ENCODE measurements at places on chromosomes 6 and 20.
A peak's percentile ranks its signal among the peaks of the same experiment; 100 is the strongest.

- peak; percentile 49 for DNase-seq
These were observed 14.9 kb upstream of the PPARD start for GRCh38 chr6:35327349-35328027.

DNA sequence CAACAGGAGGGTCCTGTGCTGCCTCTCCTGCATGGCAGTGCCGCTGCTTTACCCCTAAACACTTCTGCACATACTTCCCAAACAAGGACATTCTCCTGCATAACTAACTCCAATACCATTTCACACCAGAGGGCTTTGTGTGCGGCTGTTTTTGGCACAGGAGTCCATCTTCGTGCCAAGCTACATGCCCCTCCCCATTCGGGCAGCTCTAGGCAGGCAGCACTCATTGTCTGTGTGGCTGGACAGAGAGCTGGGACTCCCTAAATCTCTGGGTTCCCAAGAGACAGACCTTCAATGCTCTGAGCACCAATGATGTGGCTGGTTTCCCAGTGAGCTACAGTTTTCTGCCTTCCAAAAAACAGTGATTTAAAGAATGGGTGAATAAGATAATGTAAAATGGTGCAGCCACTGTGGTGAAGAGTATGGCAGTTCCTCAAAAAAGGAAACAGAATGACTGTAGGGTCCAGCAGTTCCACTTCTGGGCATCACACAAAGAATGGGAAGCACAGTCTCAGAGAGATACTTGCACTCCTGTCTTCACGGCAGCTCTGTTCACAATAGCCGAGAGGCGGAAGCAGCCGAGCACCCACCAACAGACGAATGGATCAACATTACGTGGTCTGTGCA lies 80.3 kb upstream of the DUSP22 start:
- no peak for DNase-seq

DNA sequence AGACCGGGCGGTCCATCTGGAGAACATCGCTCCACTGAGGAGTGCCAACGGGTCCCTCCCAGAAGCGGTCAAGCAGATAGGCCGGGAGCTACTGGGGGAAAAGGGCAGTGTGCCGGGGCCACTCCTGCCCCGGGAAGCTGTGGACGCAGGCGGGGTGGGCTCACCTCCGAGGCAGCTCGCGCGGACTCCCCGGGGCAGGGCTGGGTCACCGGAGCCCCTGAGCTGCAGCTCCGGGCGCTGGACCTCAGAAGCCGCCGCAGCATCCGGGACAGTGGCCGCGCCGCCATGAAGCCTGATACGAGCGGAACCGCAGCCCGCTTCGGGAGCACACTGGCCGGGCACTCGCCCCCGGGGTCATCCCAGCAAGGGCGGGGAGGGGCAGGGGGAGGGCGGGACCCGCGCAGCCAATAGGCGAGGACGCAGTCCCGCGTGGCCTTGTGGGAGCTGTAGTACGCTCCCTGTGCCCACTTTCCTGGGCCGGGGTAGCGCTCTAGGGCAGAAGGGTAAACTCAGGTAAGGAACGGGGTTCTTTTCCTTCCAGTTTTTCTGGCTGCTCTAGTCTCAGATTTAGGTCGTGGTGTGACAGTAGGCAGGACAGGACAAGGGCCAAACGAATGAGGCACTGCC lies at the start of gene MOCS1:
MOCS1 (minus strand) TSS at position 332 of the 627 bp plus-strand sequence; CDS start at position 287, 45 bp downstream.
- DNase-seq, result no peak

GRCh38 chr20:62266340-62266739 lies 28.0 kb downstream of the OSBPL2 start:
- peak; percentile 36 for DNase-seq

- peak; percentile 3 for DNase-seq
These were observed 563.1 kb downstream of the TFAP2A start for GRCh38 chr6:9851541-9852380.

DNA sequence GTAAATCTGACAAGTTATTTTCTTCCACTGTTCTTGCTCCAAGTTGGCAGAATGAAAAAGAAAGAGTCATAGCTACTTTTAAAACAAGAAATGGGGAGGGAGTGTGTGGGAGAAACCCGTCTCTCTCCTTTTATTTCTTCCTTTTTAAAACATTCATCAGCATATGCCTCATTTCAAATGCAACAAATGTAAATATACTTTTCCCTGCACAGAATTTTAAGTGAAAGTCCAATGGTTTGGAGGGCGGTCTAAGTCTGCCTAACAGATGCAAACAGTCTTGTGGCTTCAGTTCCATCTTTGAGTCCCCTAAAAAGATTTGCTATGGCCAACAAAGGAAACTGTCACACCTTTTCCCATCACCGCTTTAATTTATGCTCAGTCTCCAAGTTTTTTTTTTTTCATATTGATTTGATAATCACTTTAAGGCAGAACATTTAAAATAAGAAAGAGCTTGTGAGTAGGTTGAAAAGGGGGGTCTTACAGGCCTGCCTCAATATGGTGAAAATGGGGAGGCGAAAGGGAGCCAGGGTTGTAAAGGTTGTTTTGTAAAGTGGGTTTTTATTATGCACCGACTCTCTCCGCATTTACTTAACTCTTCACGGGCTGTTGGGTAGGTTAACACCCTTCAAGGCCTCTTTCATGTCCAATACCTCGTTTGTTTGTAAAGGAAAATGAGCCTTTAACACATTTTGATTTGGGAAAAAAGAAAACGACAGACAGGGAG lies 4.6 kb downstream of the TFAP2D start:
- no peak for DNase-seq

- DNase-seq, result no peak
These were observed 114.3 kb upstream of the CD93 start for GRCh38 chr20:23200413-23200812.

DNA sequence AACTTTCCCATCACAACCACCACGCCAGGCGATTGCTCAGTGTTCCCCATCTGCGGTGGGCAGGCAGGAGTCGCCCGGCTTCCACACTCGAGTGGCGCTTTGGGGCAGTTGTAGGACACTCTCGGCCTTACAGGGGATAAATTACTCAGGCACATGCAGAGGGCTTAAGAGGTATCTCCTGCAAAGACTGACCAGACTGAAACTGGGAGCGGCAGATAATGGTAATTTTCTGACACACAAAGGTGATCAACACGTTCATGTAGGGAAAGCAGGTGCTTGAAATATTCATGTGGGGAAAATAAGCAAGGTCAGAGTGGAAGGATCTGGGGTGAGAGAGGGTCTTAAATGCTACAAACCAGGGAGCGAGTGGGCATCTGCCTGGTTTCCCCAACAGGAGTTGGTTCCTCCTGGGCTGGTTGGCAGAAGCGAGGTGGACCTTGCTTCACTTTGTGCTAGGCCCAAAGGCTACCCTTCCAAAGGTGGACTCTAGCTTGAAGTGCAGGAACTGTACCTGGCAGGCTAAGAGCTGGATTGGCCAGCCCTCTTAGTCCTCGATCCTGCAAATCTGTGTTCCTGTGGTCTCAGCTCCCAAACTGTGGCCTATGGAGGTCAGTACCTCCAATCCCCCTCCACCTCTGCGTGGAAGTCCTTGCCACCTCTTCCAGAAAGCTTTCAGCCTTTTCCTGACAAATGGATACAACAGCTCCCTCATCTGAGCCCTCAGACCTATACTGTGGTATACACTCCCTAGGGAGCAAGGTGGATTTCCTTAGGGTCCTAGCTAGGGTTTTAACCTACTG lies 16.7 kb downstream of the PLAGL2 start:
- DNase-seq, result peak; percentile 41

- DNase-seq, result no peak
These were observed 21.1 kb downstream of the PDRG1 start for GRCh38 chr20:31930779-31931178.

DNA sequence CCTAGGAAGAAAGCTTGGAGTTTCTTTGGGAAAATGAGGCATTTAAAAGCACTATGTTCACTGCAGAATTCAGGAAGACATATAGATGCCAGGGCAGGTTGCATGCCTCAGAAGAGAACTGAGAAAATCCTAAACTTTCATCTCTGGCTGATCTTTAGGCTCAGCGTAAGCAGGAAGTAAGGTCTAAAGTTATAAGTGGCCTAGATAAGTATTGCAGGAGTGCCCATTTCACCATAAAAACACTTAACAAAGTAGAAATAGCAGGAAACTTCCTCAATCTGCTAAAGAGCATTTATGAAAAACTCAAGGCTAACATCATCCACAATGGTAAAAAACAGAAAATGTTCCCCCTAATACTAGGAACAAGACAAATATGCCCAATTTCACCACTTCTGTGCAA lies 320.3 kb downstream of the BMP2 start:
- no peak for DNase-seq

- no peak for DNase-seq
These were observed 505.3 kb upstream of the JAG1 start for GRCh38 chr20:11178946-11179654.
